ENCODE measurements at places on chromosomes 4 and X.

- DNase-seq = no peak
Observed at GRCh38 chr4:165726831-165727230, 146.2 kb upstream of the TLL1 start.

GRCh38 chr4:176359590-176359989 lies 39.8 kb downstream of the SPCS3 start:
- peak; percentile 94 for DNase-seq

DNA sequence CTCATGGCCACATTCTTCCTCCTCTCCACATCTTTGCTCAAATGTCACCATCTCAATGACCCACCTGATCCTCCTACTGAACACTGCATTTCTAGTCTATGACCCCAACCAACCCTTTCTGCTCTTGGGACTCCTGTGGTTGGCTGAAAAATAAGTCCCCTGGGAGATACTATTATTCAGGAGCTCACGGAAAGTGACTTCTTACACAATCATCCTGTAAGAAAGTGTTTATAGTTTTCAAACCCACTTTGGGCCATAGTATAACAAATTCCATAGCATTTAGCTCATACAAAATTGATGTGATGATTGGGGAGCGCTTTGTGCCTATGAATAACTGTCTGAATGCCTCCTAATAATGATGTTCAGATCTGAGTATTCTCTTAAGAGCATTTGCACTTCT lies 161.4 kb upstream of the HS3ST1 start:
- DNase-seq = no peak

DNA sequence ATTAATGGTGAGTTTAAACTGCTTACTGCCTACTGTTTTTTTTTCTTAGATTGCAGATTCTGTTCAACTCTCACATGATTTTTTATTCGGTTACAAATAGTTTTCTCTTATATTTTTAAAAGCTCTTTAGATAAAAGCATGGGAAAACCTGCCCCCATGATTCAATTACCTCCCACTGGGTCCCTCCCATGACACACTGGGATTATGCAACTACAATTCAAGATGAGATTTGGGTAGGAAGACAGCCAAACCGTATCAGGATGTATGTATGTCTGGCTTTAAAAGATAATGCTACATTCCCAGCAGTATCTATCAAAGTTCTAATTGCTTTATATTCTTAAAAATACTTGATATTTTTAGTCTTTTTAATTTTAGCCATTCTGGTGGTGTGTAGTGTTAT lies 131.5 kb downstream of the JADE1 start:
- no peak for DNase-seq

DNA sequence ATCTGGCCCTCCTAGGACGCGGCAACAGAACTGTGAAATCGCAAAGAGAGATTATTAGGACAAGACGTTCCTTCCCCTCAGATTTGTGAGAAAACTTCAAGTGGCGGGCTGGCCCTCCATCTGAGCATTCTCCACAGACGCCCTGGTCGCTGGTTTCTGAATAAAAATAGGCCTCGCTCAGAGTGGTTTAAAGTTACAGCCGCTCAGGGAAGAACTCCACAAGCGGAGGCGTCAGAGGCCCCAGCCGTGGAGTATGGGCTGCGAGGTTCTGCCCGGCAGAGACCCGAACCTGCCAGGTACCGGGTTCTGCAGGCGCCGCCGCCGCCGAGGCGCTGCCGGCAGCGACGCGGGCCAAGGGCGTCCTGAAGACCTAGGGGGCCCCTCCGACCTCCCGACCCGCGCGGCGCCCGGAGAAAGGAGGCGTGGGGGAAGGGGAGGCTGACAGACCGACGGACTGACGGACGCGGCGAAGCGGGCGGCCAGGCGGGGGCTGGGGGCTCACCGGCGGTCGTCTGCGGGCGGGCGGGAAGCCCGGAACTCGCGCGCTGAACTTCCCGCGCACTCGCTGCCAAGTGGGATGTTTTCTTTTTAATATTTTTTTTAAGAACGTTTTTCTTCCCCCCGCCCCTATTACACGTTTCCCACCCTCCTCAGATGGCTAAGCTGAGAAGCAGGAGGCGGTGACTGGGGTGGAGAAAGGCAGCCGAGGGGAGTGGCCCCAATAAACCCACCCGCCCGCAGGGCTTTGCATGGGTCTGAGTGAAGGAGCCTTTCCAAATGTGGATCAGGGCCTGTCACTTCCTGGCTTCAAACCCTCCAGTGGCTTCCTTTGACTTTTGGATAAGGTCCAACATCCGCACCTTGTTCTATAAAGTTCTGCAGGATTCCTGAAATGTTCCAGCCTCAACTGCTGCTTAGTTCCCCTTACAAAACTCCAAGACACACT lies at the start of gene PABPC4L:
PABPC4L (minus strand) TSS at position 574 of the 946 bp plus-strand sequence. CDS start 770 bp downstream, outside the sequence.
- DNase-seq = peak; percentile 45

DNA sequence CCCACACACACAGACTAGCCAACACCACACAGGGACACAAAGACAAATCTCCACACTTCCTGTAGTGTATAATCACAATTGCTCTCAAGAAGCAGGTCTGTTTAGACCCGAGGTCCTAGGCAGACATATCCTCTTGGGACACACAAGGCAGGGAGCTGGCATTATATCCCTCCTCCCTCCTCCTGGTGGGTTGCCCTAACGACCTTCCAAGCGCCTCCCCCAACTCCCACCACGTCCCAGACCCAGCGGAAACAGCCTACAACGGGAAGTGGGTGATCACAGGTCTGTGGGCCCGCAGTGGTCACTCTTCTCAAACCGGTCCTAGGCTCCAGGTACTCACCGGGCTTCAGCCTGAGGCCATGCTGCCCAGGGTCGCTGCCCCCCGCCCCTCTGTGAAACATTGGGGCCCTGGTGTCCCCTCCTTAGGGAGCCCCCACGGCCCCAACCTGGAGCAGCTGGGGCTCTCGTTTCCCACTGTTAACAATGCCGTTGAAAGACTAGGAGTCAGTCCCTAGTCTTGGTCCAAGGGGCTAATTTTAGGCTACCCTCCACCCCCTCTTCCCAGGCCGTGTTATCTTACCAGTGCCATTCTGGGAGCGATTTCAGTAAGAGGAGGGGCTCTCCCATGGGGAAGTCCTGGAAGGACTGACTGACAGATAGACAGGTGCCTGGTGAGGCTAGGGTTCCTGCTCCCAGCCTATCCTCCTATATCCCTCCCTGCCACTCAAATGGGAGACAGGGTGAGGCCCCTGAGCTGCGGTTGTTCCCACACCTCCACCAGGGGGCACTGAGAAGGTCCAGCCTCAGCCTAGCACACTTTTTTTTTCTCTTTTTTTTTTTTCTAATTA lies at the start of gene ASB12:
ASB12 (minus strand) TSS at position 485 of the 848 bp plus-strand sequence. CDS start 4,957 bp downstream, outside the sequence.
- DNase-seq = no peak
